ENCODE measurements at places on chromosomes 16 and 17.

- peak; percentile 80 for DNase-seq
Measured at GRCh38 chr17:1186923-1187771, 7.4 kb upstream of the ABR start.

GRCh38 chr16:85412911-85413520 is 200.1 kb upstream of the GSE1 start:
- no peak for DNase-seq

- no peak for DNase-seq
Measured at GRCh38 chr17:44608727-44609435, 47.4 kb upstream of the MEIOC start.

GRCh38 chr17:27460196-27460725 is 4.0 kb downstream of the KSR1 start:
- no peak for DNase-seq

DNA sequence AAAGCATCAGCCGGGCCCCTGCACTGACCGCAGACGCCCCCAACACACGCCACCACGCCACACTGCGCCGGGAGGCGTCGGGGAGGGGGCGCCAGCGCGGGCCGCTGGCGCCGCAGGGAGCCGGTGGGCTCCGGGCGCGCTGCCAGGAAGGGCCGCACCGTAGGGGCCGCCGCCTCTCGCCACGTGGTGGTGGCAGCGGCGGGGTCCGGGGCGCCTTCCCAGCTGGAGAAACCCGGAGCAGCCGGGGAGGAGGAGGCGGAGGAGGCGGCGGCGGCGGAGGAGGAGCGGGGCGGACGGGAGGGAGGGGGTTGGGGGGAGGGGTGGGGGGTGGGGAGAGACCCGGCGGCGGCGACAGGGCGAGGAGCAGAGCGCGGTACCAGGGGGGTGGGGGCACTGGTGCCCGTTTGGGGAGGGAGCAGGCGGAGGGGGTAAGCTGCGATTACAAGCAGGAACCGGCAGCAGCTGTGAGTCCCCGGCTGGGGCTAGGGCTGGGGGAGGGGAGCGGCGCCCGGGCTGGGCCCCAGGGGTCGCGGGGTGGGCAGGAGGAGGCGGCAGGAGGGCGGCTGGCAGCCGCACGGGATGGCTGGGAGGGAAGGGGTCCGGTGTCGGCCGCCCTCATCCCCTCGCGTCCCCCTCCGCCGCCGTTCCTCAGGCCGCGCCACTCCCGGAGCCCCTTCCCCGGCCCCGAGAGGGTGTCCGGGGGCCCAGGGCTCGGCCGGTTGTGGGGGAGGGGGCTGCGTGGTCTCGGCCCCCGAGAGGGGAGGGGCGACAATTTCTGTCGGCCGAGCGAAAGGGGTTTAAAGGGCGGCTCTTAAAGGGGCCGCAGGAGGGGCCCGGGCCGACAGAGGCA is at the start of gene TBKBP1:
Gene TBKBP1, plus strand, starts transcription at position 431 of the 850 bp plus-strand sequence. CDS start 1,952 bp downstream, outside the sequence.
- DNase-seq, result no peak

- peak; percentile 54 for DNase-seq
Measured at GRCh38 chr17:15513058-15513791, 45.8 kb upstream of the CDRT4 start.

DNA sequence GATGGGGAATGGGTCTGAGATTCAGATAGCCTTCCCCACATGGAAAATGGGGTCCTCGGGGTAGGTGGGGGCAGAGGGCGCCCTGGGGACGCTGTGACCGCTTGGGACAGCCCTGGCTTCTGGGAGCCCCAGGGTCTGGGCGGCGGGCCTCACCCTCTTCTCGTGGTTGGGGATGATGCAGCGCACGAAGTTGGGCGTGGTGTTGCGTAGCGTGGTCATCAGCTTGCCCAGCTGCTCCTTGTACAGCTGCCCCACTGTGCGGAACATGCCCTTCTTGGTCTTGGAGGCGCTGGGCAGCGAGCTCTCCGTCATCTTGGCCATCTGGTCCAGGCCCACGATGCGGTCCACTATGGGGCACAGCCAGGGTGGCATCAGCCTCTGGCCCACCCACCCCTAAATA is 99.9 kb downstream of the NDE1 start:
- no peak for DNase-seq

DNA sequence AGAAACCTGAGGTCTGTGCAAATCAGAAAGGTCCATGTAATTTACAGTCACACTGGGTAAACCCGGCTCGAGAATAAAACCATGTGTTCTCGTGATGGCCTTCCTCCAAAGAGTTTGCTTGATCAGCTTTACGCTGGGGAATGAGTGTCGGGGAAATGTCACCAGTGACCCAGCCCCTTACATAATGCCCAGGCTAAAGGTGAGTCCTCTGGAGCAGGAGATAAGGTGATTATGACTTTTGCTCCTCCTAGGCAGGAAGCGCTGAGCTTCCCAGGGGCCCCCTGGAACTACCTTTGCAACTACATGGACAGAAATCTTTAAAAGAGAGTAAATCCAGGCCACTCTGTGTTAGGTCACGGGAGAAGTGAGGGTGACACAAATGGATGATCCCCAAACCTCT is 15.7 kb downstream of the SLC6A4 start:
- DNase-seq, result no peak

DNA sequence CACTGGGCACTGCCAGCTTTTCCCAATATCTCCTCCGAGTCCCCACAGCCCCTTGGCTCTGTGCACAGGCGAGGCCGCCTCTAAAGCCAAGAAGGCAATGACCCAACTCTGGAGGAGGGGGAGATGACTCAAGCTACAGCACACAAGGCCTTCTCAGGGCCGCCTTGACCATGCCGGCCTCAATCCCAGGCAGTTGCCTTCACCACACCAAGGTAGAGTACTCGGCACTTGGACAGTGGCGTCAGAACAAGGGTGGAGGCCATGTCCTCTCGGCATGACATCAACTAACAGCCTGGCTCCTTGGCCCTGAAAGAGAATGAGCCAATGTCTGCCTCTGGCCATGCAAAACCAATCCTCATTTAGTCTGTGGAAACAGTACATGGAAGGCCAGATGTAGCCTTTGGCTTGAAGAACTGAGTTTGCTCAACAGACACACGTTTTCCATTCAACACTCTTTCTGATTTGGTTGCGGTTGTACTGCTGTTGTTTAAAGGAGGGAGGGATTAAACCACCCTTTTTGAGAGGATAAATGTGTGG is 139.6 kb downstream of the XYLT1 start:
- peak; percentile 89 for DNase-seq

DNA sequence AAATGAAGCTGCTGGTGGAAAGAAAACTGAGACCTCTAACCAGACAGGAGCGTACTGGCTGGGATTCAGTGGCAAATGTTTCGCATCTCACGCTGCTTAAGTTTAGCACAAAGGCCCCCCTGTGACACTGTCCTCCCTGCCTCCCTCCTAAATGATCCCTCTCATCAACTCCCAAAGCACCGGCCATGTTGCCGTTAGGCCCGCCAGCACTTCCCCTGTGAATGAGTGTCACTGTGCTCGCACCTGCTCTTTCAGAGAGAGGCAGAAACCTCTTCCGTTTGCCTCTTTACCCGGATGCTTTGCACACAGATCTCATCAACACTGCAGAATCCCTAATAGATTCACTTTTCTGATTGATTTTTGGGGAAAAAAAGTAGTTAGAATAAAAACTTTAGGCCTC is 26.5 kb downstream of the MBTPS1 start:
- no peak for DNase-seq

GRCh38 chr17:17641621-17642409 is 39.4 kb upstream of the RAI1 start:
- DNase-seq, result peak; percentile 79

DNA sequence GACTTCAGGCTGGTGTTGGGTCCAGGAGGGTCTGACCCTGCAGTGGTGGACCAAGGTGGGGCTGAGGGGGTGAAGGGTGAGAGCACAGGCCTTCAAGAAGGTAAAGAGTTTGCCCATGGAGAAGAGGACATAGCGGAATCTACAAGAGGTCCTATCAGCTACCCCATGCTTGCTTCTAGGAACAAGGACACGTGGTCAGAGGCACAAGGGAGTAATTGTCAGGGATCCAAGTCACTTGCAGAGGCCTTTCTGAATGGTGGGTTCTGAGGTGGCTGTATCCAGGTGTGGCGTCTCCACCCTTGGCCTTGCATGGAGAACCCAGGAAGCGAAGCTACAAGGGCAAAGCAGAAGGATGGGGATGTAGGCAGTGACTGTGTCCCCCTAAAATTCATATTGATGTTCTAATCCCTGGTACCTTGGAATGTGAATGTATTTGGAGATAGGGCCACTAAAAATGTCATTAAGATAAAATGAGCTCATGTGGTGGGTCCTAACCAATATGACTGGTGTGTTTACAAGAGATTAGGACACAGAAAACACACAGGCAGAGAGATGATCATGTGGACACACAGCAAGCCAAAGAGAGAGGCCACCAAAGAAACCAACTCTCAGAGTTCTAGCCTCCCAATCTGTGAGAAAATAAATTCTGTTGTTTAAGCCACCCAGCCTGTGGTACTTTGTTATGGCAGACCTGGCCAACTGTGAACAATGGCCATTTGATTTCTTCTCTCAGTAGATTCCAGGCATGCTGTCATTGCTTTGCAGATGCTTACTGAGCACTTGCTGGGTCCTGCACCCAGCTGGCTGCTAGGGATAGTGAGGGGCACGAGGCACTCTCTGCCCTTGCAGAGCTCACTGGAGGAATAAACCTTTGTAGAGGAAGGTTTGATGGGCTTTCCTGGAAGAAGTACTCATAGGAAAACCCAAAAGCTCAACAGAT is 75.8 kb downstream of the UTP18 start:
- DNase-seq, result no peak

GRCh38 chr16:74813109-74813641 is 38.6 kb upstream of the FA2H start:
- peak; percentile 59 for DNase-seq

DNA sequence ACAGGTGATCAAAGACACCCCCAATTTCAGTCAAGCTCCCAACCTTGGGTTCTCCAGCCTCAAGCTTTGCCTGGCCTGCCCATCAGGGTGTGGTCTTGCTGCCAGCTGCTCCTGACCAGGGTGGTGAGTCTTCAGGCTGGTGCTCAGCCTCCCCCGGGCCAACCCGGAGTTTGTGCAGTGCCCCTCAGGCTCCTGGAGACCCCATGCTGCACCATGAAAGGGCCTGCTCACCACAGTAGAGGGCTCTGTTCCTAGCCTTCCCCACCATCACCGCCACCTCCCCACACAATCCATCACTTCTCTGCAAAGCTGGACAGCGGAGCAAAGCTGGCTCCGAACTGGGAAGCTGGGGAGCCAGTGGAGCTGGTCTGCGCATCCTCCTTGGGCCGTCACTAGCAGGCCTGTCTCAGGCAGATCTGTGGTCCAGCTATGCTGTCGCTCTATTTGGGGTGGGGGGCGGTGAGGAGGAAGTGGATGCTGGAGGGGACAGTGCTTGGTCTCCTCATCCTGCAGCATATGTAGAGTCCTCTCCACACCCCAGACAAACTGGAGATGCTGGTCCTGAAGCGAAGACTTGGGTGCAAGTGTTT is 88.5 kb upstream of the RPL38 start:
- DNase-seq, result no peak

- peak; percentile 17 for DNase-seq
Measured at GRCh38 chr16:87855852-87856715, 13.2 kb downstream of the SLC7A5 start.

DNA sequence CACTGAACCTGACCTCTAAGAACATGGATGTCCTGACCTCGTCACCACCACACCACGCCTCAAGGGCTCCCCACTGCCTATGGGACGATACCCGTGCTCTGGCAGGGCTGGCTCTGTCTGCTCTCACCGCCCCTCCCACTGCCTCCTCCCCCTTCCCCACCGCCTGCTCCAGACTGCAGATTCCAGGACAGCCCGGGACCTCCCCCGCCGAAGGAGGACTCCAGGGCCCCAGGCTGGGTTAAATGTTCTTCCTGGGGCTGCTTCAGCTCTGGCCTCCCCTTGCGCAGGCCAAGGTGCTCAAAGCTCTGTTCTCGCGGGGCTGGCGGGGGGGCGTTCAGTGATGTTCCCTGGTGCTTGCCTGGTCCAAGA is 3.1 kb downstream of the NPW start:
- DNase-seq, result peak; percentile 41

DNA sequence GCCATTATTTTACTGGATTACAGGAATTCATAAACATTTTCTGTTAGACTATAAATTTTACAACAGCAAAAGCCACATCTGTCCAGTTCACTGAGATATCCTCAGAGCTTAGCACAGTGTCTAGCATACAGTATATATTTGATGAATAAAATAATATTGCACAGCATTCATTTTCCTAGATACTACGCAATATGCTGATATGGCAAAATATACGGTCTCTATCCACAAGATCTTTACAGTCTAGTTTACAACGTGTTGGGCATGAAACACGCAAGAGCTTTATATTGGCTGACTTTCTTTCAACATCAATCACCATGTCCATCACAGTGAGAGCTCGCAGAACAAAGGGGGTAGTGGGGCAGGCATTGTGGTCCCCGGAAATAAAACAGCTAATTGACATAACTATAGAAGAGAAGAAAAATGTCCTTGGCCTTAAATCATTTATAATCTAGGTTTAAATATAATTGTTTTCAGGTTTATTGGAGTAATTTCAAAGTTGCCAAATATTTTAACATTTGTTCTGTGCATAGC is 43.5 kb downstream of the ZNF652 start:
- no peak for DNase-seq

DNA sequence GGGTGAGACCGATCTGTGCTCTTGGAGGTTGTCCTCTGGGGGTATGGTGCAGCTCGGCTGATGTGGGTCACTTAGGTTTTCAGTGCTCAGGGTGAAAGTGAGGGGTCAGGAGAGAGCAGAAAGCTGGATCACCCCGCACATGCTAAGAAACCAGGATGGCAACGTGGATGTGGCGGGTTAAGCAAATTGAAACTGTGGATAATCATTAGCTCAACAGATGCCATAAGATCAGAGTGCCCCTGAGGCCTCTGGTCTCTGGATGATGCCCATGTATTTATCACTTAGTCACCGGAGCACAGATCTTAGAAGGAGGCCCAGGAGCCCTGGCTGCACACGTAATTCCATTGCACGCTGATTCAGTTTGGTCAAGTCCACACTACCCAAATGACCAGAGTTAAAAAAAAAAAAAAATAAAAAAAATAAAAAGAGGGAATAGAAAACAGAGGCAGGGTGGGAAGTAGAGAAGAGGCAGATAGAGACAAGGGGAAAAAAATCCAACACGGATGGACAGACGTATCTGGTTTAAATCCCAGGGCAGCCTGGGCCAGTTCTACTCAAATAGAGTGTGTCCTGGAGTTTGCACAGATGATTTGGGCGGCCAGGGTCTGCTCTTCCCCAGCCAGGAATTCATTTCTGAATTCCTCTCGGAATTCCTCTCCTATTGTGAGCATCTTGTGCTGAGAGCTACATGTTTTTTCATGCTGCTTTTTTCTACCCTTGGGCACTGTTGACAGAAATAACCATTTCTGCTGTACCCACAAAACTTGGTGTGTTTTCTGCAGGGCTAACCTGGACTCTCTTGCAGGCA is 378.3 kb downstream of the CPPED1 start:
- peak; percentile 15 for DNase-seq

GRCh38 chr17:39996800-39997199 is 16.2 kb downstream of the PSMD3 start:
- DNase-seq, result no peak

- DNase-seq, result no peak
Measured at GRCh38 chr16:61313931-61314330, 722.3 kb downstream of the CDH8 start.

GRCh38 chr16:888901-889570 is 81.7 kb downstream of the LMF1 start:
- no peak for DNase-seq

Data from fibroblast of mammary gland (primary cell).